COR-L47 (cell line): ENCODE measurements at places on chromosomes 1 and 21.
A peak's percentile ranks its signal among the peaks of the same experiment; 100 is the strongest.

DNA sequence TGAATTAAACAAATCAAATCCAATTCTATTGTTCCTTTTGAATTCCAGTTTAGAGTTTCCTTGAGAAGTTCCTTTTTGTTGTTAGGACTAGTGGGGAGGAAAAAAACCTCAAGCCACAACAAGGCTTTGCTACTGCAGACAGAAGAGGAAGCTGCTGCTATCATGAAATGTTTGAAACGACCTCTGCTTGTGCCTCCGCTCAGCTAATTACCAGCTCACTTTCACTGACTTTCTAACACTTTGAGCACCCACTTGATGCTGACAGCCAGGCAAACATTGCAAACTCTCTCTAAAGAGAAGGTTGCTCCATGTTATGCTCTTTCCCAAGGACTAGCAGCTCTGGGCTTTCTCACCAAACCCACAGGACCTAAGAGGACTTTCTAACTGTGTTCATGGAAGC is 203.9 kb upstream of the PROX1 start:
- no peak for DNase-seq

DNA sequence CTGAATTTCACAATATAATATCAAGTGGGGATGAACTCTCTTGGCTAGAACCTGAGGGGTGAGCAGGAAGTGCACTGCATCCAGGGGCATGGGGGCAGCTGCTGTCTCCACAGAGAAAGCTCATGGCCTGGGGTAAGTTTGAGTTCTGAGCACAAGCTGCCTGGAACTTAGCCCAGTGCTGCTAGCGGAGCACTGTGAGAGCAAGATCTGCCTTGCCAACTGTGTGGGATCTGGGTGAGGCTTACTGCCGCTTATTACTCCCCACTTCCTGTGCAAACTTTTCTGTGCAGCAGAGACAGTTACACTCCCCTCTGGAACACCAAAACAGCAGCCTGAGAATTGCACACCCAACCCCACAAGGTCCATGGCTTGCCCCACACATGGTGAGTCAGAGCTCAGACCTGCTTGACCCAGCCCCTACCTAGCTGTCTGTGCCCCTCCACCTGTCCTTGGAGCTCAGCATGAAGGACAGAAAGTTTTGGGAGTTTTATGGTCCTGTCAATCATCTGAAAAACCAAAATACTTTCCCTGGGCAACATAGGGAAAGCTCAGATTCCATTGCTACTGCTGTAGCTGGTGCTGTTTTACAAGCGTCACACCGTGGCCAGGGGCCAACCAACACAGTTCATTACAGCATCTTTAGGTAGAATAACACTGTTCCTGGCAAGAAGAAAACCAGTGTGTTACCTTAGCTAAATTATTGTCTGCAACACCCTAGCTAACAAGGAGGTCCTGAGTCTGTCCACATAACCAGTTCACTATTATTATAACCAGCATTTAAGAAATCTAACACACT is 762.1 kb upstream of the NEGR1 start:
- no peak for DNase-seq

DNA sequence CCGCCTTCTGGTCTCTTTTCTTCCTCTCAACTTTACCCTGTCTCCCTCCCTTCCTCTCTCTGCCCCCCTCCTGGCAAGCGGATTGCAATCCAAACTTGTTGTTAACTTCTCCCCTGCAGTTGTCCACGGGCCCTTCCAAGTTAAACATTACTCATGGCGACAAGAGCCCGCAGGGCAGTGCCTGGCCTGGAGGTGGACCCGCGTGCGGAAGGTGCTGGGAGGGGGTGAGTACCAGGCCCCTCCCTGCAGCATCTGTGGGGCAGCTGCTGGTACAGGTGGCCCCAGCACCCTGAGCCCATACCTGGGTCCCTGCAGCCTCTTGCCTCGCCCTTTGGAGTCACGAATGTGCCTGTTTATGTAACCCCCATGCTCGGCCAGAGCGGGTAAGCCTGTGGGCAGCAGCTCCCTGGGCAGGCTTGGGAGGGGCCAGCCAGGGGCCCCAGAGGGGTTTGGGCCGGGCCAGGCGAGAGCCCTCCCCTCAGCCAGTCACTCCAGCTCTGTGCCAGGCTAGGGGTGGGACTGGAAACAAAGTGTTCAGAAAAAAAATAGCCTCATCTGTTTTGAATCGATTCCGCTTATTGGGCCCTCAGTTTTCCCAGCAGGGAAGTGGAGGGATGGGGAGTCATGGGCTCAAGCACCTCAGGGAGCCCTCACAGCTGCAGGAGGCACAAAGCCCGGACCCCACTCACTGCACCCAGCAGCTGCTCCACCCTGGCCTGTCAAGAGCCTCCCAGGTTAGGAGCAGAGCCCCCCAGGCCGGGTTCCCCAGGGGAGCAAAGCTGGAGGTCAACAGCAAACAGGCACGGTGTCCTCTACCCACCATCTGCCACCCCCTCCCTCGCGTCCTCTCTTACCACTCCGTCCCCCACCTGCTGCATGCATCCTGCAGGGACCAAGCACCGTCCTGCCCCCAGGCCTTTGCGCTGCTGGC is 14.0 kb upstream of the FAAP20 start:
- no peak for DNase-seq

DNA sequence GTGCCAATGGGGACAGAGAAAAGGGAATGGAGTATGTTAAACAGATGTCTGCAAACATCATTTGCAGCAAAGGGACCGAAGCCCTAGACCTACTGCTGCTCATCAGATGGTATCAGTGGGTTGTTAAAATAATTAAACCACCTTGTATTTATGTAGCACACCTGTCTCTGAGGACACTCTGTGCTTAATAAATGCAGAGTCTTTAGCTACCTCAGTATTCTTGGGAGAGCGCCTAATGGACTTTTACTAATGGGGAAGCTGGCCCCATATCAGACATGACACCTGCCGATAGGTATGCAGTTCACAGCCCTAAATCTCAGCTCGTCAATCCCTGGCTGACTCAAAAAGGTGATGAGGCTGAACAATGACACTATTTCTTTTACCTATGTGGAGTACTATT is 54.4 kb downstream of the SYT6 start:
- DNase-seq: peak; percentile 78

DNA sequence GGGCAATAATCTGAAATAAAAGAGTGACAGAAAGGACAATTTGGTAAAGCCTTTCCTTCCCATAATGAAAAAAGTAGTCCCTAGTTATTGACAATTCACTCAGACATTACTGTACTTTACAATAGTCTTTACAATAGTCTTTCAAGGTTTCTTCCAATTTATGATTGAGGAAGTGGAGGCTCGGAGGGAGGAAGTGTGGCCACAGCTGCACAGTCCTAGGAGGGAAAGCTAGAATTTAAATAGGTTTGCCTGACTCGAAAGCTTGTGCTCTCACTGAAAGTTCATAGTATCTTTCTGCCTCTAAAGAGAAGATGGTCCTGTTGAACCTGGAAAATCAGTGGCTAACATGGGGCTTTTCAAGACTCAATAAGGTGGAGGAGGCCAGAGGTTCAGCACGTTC is 203.2 kb downstream of the SDCCAG8 start:
- no peak for DNase-seq

GRCh38 chr1:220124542-220124941 is 30.6 kb downstream of the IARS2 start:
- no peak for DNase-seq

DNA sequence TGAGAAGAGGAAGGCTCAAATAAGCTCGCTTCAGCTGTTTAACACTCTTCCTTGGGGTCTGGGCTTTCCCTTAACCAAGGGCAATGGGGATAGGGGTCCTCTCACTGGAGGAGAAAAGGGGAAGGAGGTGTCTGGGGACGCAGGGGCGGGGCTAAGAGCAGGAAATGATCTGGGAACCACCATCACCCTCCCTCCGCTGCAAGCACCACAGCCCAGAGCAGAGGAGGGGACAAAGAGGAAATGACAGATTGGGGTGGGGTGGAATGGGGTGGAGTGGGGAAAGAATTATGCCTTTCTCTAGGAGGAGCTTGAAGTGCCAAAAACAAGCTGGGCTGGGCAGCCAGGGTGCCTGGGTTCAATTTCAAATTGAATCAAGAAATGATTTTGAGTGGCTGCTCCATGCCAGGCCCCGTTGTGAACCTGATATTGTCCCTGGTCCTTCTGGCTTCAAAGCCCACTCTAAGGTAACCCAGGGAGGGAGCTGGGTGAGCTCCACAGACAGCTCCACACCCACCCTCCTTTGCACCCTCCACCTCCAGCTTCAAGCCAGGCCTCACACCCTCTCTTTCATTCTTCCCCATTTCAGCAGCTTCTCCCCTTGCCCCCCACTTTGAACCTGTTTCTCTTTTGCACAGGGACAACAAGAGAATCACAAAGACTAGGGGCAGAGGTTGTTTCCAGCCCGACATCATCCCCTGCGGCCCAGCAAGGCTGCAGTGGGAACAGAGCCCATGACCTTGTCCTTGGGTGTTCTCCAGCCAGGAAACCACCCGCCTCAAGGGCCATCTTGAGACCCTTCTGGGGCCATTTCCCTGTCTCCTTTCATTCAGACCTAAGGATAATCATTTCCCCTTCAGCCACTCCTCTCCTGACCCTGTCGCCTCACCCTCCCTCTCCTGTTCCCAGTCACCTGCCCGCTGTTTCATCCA is 1.1 kb downstream of the ARHGAP30 start:
- DNase-seq: no peak

GRCh38 chr1:23039308-23039826 is 20.1 kb downstream of the KDM1A start:
- DNase-seq: no peak

DNA sequence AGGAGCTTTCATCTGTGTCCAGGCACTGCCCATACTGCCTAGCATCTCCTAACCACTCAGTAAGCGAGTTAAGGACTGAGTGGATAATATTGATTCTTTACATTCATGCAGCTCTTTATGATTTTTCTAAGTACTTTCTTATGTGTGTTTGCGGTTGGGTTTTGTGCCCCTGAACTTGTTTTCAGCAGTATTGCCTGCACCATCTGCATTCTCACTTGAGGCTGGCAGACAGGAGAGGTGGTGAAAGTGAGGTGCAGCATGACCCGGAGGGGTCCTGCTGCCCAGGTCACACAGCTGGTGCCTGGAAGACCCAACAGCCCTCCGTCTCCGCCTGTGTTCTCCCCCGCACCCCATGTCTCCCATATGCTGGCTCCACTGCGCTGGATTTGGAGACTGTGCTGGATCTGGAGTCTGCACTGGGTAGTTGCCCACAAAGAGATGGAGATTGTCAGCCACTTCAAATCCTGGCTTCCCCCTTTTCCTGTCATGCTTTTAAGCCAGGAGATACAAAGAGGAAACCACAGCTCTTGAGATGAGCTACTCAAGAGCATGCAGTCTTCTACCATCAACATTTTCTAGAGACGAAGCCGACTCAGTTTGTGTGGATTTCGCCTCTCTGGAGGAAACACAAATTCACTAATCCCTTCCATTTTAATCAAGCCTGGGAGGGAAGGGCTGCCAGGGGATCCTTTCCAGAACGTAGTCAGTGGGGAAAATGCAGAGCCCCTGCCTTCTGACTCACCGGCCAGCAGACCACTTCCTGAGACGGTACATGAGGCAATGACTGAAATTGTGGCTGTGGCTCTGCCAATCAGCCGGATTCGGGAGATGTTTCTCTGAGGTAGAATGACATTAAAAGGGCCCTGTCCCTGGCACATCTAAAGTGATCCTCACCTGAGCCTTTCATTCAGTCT is 71.7 kb upstream of the ANGPTL1 start:
- no peak for DNase-seq

DNA sequence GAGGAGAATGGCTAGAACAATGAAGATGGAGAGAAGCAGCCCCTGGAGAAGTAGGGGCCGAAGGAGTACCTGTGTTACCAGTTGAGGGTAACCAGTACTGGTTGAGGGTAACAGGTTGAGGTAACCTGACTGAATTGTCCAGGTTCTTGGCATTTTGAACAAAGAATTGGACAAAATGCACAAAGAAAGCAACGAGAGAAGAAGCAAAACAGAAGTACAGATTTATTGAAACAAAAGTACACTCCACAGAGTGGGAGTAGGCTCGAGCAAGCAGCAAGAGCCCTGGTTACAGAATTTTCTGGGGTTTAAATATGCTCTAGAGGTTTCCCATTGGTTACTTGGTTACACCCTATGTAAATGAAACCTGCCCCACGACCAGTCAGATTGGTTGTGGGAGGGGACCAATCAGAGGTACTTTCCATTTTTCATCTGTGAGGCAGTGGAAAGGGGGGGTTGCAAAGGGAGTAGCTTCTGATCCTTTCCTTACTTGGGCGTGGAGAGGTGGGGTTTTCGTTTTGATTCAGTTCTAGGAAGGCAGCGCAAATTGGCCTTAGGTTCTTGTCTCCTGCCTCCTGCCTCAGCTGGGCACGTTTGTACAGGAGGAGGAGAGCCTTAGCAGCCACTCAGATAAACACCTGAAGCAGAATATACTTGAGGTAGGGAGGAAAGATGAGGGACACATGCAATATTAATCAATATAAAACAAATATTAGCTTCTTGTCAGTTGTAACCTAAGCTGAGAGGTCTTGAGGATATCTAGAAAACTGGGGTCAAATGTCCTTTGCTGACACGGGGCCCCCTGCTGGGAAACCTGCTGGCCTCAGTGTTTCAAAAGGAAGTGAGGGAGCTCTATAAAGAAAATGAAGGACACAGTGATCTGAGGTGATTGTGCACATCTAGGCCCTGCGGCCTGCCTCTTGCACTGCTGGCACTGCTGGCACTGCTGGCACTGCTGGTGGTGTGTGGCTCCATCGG is 14.3 kb upstream of the LSM10 start:
- DNase-seq: peak; percentile 53

- DNase-seq: no peak
These were observed at the start of gene C8B for GRCh38 chr1:56965916-56966697. Gene C8B, minus strand, starts transcription at chr1:56966015. Its CDS starts 67 bp downstream, at chr1:56965948.

GRCh38 chr1:181936768-181937581 is 124.5 kb downstream of the ZNF648 start:
- peak; percentile 73 for DNase-seq

GRCh38 chr1:235976490-235976889 is 88.4 kb downstream of the NID1 start:
- DNase-seq: no peak

DNA sequence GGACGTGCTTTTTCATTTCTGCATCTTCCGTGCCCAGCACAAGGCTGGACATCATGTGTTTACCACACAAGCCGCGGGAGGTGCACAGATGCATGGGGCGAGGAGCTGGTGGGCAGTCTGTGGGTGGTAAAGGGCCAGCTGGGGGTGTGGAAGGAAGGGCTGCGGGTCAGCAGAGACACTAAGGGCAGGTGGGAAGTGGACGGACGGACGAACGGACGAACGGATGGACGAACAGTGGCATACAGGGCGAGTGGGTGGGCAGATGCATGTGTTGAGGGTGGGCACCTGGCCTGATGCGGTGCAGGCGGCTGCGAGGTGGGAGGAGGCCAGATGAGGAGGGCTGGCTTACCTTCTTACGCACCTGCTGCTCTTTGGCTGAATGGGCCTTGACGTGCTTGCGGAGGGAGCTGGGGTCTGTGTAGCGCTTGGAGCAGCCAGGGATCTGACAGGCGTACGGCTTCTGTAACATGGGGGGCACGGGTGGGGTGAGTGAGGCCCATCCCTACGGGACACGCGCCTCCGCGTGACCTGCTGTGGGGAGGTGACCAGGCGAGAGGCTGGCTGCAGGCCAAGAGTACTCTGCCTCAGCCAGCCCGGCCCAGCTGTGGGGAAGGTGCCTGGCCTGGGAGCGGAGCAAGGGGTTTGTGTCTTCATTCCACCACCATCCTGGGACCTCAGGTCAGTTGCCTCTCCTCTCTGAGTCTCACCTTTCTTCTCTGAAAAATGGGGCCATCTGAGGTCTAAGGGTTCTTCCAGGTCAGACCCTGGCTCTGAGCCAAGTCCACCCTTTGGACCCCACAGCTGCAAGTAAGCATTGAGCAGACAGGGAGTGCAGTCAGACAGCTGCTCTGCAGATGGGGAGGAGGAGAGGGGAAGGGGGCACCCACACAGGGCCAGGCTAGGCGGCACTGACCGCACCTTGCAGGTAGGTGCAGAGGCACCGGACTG is 65.5 kb downstream of the DMRTB1 start:
- no peak for DNase-seq

GRCh38 chr1:21587602-21587953 is 78.4 kb downstream of the ALPL start:
- no peak for DNase-seq

GRCh38 chr1:99600782-99601181 is 45.1 kb upstream of the PALMD start:
- no peak for DNase-seq
